ENCODE measurements at places on chromosomes 1 and 21.

GRCh38 chr1:26705788-26706311, 10.0 kb downstream of the ARID1A start:
- DNase-seq: no peak

GRCh38 chr1:175192630-175193526, at the start of gene KIAA0040:
Gene KIAA0040, minus strand, starts transcription at chr1:175192776. Its CDS starts 31,763 bp downstream, at chr1:175161013.
- DNase-seq: peak; percentile 58

GRCh38 chr1:219387211-219387610, 213.5 kb downstream of the LYPLAL1 start:
- no peak for DNase-seq

GRCh38 chr1:17791055-17791390, 35.9 kb downstream of the ACTL8 start:
- no peak for DNase-seq

DNA sequence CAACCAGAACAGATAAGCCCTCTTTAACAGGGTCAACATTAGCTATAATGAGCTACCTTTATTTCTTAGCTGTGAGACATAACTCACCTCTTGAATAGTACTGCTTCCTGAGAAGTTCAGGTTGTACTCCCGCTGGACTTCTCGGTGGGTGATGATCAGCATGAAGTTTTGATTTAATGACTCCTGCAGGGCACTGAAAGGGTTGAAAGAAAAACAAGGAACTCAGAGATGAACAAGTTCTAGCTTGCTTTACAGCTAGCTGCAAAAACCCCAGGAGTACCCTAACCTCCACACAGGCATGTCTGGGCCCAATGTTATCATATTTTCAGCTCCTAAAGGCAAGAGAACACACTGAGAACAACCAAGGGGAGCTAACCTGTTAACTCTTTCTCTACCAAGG, 254.4 kb downstream of the FAF1 start:
- DNase-seq: peak; percentile 76
